ENCODE measurements at places on chromosomes 1 and 21. TPM values are rescaled to one million over a fixed set of nuclear protein-coding genes. Genes with fewer than 3 reads are reported as not detected.

Gene SIK1
- 0.84 TPM for total RNA-seq

Gene LCE2C
- total RNA-seq, result not detected

Gene CCDC27
- not detected for total RNA-seq

Gene FCRLA
- 0.17 TPM for total RNA-seq

GRCh38 chr1:180170546-180171151 is 16.0 kb downstream of the QSOX1 start:
- no peak for DNase-seq

DNA sequence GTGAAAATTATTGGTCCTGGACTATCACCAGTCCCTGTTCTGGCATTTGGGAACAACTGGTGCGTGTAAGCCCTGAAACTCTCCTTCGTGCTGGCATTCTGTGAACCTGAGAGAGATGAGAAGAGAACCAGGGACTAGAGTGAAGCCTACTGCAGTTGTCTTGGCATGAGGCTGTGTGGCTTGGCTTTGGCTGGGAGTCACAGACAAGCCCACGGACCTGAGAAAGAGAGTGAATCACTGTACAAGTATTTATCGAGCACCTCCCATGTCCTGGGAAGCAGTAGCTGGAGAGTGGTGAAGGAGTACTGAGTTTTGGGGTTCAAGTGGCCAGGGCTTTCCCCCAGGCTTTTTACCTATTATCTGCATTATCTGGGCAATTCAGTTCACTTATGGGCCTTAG is 63.3 kb downstream of the FGGY start:
- no peak for DNase-seq

- DNase-seq, result no peak
Observed at GRCh38 chr1:101205457-101205856, 31.4 kb upstream of the S1PR1 start.

GRCh38 chr1:160219062-160219929 is 14.1 kb downstream of the PEA15 start:
- DNase-seq, result peak; percentile 85

DNA sequence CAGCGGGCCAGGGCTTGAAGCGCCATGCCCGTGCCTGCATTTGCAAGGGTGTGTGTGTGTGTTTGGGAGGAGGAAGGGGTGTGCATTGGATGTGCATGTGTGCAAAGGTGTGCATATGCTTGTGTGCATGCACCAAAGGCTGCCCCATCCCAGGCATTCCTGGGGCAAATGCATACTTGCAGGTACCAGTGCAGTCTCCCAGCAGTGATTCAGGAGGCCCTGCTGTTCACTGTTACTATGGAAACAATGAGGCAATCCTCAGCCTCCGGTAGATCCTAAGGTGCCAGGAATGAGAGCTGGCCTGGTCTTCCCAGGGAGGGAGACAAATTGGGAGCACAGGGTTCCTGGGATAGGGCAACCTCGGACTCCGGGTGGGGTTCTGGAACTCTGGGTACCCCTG is 7.5 kb upstream of the FNDC5 start:
- DNase-seq, result no peak

DNA sequence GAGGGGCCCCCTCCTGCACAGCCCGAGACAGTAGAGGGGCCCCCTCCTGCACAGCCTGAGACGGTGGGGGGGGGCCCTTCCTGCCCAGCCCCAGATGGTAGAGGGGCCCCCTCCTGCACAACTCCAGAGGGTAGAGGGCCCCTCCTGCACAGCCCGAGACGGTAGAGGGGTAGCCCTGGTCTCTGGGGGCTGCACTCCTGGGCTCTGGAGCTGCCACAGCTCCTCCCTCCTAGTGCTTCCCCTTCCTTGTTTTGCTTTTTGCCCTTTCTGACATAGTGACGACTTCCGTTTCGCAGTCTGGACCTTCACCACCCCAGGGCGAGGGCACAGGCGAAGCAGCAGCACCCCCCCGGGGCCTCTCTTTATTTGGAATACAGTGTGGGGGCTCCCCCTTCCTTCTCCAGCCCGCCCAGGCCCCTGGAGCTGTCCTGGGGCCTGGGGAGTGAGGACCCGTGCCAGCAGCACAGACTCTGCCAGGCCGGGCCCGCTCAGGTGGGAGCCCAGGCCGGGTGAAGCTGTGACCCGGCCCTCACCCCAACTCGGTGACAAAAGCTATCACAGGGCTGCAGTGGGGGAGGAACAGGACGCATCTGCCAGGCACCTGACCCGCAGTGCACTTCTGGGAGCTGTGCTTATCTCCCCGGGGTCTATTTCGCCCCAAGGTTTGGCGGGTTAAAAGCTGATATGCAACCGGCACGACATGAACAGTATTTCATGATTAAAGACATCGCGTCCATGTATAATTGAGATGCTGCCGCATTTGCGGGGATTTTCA is 1.1 kb upstream of the PRXL2B start:
- peak; percentile 71 for DNase-seq

DNA sequence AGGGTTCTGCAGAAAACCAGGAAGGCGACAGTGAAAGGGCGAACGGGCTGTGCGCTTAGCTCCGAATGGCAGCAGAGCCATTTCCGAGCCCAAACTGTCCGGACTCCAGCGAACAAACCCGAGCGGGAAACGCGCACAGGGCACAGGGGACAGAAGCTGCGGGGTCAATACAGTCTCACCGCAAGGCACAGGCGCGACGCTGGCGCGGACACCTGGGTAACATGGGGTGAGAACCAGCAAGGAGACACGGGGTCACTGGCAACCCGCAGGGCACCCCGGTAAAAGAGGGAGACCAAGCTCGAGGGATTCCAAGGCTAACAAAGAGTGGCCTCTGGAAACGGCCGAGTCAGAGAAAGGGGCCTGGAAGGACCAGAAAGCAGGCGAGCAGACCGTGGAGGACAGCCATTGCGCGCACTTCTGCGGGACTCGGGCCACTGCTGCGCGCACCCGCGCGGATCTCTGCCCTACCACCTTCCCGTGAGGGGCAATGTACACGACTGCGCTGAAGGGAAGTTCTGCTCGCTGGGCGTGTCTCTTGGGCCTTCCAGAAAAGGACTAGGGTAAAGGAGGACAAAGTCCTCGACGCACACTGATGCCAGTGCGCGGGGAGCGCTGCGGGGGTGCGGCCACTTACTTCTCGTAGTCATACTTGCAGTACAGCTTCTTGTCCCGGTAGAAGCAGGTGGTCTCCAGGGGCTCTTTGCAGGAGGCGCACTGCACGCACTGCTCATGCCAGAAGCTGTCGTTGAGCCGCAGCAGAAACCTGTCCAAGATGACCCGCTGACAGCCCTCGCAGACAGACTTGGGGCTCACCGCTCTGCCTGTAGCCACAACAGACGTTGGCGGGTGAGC is 3.8 kb downstream of the LMX1A start:
- DNase-seq, result no peak

GRCh38 chr1:77605246-77606026 is 77.0 kb downstream of the ZZZ3 start:
- DNase-seq, result peak; percentile 33

GRCh38 chr1:26814377-26814776 is 12.1 kb upstream of the ZDHHC18 start:
- no peak for DNase-seq

GRCh38 chr1:115805597-115805996 is 35.3 kb downstream of the NHLH2 start:
- no peak for DNase-seq

All from dermis blood vessel endothelial cell (primary cell).